ENCODE measurements at places on chromosomes 3 and 15. TPM values are rescaled to one million over a fixed set of nuclear protein-coding genes. Genes with fewer than 3 reads are reported as not detected.

The RAB6B gene
- total RNA-seq: 5.4 TPM

The NMD3 gene
- total RNA-seq: 61.0 TPM

The COPS2 gene
- total RNA-seq: 128 TPM

The CD86 gene
- not detected for total RNA-seq

The IQCF5 gene
- total RNA-seq: not detected

The MESP2 gene
- total RNA-seq: 0.25 TPM

The PCBP4 gene
- 108 TPM for total RNA-seq

The TICRR gene
- total RNA-seq: 5.0 TPM

The RCN2 gene
- total RNA-seq: 96.1 TPM

The TGM5 gene
- total RNA-seq: not detected

The CGNL1 gene
- total RNA-seq: 0.10 TPM

The AGBL1 gene
- not detected for total RNA-seq

The CSTA gene
- total RNA-seq: not detected

The SACM1L gene
- 48.3 TPM for total RNA-seq

The ISG20 gene
- 1.0 TPM for total RNA-seq

The DAPK2 gene
- 5.4 TPM for total RNA-seq

The CA12 gene
- 8.3 TPM for total RNA-seq

The GFM1 gene
- 43.8 TPM for total RNA-seq

The GP5 gene
- not detected for total RNA-seq

The SHF gene
- 2.1 TPM for total RNA-seq

The ATP13A4 gene
- total RNA-seq: not detected

The KAT2B gene
- 10.4 TPM for total RNA-seq

The FBXW12 gene
- not detected for total RNA-seq

The CD80 gene
- not detected for total RNA-seq

The CCRL2 gene
- not detected for total RNA-seq

The PCCB gene
- total RNA-seq: 37.9 TPM

The DUOXA2 gene
- not detected for total RNA-seq

The POPDC2 gene
- 0.22 TPM for total RNA-seq

The KCNMB3 gene
- total RNA-seq: 0.22 TPM

The CHST13 gene
- total RNA-seq: not detected

The THBS1 gene
- 7,606 TPM for total RNA-seq

The THPO gene
- total RNA-seq: not detected

The IGSF11 gene
- not detected for total RNA-seq

The EPHB3 gene
- 3.1 TPM for total RNA-seq

The COL6A5 gene
- not detected for total RNA-seq

The CACNA2D2 gene
- not detected for total RNA-seq

The ANKUB1 gene
- not detected for total RNA-seq

The ATP10A gene
- total RNA-seq: 39.2 TPM

The PTX3 gene
- 44.9 TPM for total RNA-seq

The ADAMTS17 gene
- total RNA-seq: not detected

The ITPKA gene
- total RNA-seq: 3.0 TPM

The PRSS50 gene
- total RNA-seq: not detected

The SPINK8 gene
- not detected for total RNA-seq

The NPAP1 gene
- total RNA-seq: not detected

The PRRT3 gene
- 7.7 TPM for total RNA-seq

The SLC28A1 gene
- total RNA-seq: not detected

The HOMER2 gene
- total RNA-seq: 0.84 TPM

The B3GALNT1 gene
- total RNA-seq: 3.5 TPM

The ABCC5 gene
- 21.7 TPM for total RNA-seq

The CRELD1 gene
- total RNA-seq: 20.5 TPM

The CCDC9B gene
- total RNA-seq: 84.1 TPM

The GPR176 gene
- 162 TPM for total RNA-seq

The SCAMP2 gene
- total RNA-seq: 78.7 TPM

The SCAP gene
- total RNA-seq: 57.6 TPM

The CHRFAM7A gene
- not detected for total RNA-seq

The TMEM266 gene
- not detected for total RNA-seq

The SKOR1 gene
- 0.06 TPM for total RNA-seq

The CFAP100 gene
- total RNA-seq: not detected

The SLC2A2 gene
- total RNA-seq: not detected
